ENCODE measurements at places on chromosomes 7 and 10.

DNA sequence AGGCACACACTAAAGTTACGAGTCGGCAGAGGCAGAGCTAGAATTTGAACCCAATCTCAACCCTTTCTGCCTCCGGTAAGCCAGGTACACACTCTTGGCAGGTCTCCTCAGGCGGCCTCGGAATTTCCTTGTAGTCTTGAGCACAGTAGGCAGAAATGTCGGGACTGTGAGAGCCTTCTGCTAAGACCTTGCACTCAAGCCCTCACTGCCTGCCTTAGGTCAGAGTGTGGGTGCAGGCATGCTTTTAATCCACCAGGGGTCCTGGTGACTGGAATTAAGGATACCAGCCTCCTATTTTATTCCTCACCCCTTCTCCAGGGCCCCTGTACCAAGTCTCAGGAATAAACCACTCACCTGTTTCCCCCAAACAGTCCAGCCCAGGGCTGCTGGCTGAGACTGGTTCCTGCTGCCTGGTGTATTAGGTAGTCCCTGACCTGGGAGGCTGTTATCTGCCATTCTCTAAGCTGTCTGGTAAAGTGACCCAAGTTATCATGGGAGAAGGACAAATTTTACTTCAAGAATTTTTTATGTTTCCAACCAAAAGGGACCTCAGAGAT, 855 bp downstream of the ATP6V1F start:
- DNase-seq, result no peak

DNA sequence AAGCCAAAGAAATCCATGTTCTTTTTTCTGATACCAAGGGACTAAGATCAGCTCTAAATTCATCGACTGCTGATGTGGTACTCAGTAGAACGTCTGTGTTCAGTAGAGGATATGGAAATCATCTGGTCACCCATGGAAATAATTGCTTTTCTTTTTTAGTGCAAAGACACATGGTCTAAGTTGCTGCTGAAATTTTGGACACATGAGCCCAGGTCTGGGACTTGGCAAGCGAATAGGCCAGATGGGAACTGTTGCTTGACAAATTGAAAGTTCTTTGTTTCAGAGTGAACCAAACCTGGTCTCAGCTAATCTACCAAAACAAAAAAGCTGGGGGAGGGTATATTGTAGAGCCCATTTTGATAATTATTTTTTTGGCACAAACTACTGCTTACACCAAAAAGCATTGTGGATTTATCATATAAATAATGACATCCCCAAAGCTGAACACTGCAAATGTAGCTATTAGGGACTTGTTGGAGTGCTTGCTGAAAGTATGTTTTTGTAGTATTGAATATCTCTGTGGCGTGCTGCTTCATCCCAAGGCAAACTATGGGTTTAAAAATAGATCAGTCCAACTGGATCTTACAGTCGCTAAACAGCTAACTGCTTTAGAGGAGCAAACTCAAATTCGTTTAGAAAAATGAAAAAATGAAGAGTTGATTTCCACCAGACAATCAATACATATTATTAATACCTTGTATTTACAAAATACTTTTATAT, 144.7 kb downstream of the TRIL start:
- no peak for DNase-seq

- DNase-seq, result no peak
Observed at GRCh38 chr7:142024547-142024946, 28.9 kb downstream of the MGAM start.

DNA sequence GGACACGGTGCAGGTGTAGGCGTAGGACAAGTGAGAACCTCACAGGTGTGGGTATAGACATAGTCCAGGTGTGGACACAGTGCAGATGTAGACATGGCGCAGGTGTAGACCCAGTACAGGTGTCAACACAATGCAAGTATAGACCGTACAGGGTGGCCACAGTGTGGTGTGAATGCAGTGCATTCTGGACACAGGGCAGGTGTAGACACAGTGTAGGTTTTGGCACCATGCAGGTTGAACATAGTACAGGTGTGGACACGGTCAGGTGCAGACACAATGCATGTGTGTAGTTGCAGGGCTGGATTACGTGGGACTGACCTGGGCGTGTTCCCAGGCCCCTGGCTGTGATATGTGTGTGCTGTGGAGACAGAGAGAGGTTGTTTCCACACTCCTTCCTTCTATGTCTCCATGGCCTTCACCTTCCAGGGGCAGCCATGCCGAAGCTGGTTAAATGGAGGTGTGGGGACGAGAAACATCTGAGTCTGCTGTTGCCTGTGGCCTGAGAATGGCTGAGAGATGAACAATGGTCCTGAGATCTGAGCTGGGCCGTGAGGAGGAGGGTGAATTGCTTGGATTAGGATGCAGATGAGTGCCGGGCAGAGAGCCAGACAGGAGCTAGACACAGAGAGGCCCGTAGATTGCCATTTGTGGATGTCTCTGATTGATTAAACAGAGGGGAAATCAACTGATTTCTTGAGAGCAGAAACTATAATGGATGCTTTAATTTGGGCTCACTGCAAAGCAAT, 343.9 kb upstream of the SHH start:
- DNase-seq, result no peak

GRCh38 chr10:85924382-85925102, 442.1 kb downstream of the GRID1 start:
- no peak for DNase-seq

DNA sequence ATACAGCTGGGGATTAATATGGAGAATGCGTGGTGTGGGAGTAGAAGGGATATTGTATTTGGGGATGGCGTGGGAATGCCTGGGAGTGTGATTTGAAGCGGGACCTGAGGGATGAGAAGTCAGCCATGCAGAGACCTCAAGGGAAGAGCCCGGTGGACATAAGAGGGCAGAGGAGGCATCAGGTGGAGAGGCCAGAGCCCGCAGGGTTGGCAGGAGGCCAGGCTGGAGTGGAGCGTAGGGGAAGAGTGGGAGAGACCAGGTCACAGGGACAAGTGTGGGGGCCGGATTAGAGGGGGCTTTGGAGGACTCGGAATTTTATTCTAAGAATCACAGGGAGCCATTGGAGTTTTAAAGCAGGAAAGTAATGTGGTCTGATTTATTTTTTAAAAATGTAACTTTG, 2.0 kb downstream of the NDUFB2 start:
- DNase-seq, result no peak

- no peak for DNase-seq
Observed at GRCh38 chr10:114151486-114151885, 22.5 kb downstream of the CCDC186 start.

- no peak for DNase-seq
Observed at GRCh38 chr7:921071-921461, 33.4 kb downstream of the ADAP1 start.

DNA sequence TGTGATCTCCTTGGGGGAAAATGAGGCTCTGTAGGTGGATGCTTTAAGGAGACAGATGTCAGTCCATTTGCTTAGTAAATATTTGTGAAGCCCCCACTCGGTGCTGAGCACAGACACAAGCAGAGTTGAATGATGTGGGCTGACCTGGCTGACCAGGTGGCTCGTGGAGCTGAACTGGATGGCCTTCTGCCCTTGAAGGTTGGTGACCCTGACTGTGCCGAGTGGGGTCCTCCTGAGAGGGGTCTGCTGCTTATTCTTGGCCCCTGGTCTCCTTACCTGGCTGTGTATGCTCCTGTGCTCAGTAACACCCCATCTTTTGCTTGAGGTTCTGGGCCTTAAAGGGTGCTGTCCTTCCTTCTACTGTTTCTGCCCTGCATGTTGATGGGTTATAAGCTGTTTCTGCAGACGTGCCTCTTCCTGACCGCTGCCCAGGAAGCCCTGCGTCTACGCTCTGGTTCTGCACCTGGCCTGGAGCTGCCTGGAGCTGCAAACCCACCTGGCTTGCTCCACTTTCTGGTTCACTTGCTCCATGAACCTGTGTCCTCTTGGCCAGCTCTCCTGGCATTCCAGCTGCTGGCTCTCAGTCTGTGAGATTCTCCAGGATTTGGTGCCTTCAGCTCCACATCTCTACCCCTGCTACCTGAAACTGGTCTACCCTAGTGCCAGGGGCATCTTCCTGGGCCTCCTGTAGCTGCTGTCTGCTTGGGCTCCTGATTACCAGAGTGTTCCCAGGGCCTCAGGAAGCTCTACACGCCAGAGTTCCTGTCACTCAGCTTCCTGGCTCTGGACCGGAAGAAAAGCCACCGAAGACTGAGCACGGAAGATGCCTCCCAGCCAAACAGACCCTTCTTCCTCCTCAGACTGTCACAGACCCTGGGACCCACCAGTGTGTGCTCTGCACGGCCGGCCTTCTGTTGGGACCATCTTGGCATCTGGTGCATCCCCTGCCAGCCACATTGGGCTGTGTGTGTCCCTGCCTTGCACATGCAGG, 76.5 kb downstream of the ADCY1 start:
- DNase-seq, result no peak

DNA sequence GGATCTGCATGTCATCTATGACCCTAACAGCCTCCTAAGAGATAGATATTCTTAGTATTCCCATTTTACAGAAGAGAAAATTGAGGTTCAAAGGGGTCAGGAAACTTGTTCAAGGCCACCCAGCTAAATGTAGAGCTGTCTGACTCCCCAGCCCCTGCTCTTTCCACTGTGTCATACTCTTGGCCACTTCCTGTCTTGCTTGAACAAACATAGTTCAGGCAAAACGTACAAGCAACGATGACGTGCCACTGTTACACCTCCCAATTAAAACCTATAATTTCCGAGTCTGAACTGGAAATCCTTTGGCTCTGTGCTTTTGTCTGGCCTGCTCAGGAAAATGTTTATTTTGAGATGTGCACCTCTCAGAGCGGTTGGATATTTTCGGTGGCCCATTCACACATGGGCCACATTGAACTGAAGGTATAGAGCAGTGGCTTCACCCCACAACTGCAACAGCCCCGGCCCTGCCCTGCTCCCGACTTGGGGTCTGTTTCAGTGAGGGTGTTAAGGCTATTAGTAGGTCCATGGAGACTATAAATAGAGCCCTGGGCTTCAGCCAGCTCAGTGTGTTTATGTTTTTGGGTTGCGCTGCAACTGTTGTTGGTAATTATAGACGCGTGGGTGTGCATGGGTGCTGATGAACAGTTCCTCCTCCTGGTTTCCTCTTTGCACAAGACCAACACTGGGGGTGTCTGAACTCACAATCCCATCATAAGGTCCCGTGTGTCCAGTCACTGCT, 172.3 kb upstream of the ADO start:
- no peak for DNase-seq

DNA sequence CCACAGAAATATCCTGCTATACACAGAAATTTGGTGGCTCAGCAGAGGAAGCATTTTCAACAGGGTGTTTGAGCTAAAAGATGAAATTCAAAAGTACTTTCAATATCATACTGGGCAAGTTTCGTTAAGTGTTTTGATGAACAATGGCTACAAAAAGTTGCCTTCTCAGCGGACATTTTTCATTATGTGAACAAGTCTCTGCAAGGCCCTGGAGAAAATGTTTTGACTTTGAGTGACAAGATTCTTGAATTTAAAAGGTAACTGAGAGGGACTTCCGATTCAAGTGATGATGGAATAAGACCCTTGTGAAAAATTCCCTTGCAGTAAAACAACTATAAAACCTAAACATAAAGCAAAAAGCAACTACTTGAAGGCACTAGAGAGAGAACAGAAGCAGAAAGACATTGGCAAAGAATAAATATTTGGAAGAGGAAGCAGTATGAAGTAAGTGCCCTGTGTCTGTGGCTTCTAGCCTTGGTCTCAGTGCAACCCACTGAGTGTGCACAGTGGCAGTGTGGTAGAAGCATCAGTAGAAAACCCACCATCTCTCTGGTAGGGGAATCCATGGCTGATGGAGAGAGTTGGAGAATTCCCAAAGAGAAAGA, 62.5 kb upstream of the NAMPT start:
- DNase-seq, result no peak

GRCh38 chr10:3838460-3839437, 53.7 kb upstream of the KLF6 start:
- DNase-seq, result no peak

DNA sequence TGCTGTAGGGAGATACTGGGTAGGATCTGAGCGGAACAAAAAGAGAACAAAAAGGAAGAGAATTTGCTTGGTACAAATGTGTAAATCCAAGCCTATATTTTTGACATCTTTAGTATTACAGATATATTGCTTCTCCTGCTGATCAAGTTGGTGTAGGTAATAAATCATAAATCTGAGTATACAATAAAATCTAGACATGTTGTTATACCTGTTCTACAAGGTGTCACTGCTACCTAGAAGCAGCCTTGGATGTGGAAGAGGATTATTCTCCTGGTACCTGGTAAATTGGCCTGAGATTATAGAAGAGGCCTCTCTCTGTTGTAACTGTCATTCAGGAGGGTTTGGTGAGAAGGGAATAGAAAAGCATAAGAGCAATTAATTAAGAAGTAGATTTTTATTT, 89.9 kb upstream of the LSM8 start:
- no peak for DNase-seq

GRCh38 chr10:101766306-101766705, 9.6 kb downstream of the FGF8 start:
- no peak for DNase-seq

DNA sequence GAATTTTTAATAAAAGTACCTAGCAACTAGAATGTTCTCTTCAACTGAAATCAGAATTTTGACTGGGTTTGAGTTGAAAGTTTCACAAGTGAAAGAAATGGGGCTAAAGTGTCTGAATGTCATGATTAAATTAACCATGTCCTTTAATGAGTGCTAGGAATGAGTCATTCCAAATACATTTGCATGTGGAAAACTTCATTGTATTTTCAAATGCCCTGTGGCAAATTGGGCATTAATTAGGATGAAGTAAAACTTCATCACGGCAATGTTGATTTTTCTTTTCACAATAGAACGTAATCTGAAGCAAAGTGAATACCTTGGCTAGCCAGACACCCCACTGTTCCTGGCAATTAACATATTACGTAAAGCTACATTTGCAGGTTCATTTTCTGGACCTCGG, 166.6 kb downstream of the KIAA1217 start:
- DNase-seq, result no peak

Measured in cortex of kidney (tissue), 1 donor.